ENCODE measurements at places on chromosomes 7 and 10. TPM values are rescaled to one million over a fixed set of nuclear protein-coding genes. Genes with fewer than 3 reads are reported as not detected.

DNA sequence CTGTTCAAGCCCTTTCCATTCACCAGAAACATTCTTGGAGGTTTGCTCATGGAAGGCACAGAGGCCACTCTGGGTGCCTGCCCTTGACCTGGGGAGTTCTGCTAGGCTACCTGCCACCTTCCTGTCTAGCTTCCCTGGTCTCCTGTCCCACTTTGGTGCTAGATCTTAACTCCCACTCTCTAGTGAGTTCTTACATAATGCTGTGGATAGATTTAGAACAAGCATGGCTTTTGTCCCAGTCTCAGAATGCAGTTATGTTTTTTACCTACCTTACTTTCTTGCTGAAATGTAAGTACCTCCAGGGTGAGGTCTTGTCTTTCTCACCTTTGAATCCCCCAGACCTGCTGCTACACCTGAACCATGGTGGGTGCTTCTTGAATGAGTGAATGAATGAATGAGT lies 1252.3 kb downstream of the TYW1 start:
- DNase-seq = no peak

The RBP3 gene
- total RNA-seq = not detected

The PNLIP gene
- total RNA-seq = not detected

DNA sequence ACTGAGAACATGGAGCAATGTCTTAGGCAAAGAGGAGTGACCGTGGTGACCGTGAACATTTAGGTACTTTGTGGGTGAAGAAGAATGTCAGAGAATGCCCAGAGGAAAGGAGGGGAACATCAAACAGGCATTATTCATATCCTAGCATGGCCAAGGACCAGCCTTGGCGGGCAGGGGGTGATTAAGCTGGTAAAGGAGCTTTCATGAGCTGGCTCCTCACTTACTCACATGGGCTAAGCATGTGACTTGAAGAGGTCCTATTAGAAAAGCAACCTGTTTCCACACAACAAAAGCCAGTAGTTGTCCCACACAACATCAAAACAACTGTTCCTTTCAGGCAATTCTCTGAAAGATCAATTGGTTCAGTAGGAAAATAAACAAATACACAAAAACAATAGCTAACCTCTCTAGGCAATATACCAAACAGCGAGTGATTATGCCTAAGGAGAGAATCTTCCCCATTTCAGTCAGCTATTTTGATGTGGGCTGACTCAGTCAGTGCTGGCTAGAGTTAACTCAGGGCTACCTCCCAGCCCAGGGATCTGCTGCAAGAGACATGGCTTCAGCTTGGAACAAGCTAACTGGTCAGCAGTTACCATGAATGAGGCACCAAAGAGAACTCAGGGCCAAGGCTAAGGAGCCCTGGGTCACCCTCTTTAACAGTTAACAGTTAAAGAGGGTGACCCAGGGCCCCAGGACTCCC lies 283.5 kb downstream of the ARHGAP12 start:
- no peak for DNase-seq

DNA sequence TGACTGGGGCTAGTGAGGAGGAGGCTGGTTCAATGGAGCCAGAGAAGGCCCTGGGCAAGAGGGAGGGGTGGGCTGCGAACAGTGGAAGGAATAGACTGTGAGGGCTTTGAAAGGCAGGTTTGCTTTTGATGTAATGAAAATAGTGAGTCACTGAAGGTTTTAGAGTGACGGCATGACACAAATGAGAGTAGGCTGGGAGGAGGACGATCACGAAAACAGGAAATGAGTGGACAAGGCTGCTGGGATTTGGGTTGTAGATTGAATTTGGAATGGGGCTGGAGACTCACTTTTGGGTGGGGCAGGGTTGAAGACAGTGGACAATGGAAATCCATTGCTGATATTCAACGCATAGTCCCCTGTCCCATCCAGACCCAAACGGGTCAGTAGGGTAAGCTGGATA lies 139.6 kb downstream of the CDH23 start:
- no peak for DNase-seq

The KEL gene
- total RNA-seq = not detected

DNA sequence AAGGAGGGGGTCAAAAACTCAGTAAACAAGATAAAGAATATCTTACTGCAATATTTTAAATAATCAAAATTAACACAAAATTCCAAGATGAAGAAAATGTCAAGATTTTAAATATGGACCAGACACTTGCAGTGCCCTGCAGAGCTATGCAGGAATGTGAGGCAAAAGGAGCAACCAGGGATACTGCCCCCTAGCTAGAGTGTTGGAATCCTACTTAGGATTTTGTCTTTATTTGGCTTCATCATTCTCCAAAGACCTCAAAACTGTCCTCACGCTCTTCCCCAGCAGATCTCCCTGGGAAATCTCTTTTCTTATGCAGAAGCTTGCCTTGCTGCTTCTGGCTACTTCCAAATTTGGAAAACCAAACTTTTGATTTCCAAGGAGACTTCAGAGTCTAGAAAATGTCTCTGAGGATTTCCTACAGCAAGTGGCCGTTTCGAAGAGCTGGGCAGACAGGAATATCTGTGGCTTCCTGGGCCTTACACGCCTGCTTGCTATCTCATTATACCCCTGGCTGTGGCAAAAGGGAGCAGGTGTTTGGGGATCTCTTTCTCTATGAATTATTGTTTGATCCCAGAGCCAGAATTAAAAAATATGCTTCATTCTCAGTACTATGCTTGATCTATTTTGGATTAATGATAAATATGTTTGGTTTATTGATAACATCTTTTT lies 232.2 kb upstream of the BMPER start:
- no peak for DNase-seq

- DNase-seq = no peak
Measured at GRCh38 chr7:138879356-138879755, 81.4 kb upstream of the ATP6V0A4 start.

DNA sequence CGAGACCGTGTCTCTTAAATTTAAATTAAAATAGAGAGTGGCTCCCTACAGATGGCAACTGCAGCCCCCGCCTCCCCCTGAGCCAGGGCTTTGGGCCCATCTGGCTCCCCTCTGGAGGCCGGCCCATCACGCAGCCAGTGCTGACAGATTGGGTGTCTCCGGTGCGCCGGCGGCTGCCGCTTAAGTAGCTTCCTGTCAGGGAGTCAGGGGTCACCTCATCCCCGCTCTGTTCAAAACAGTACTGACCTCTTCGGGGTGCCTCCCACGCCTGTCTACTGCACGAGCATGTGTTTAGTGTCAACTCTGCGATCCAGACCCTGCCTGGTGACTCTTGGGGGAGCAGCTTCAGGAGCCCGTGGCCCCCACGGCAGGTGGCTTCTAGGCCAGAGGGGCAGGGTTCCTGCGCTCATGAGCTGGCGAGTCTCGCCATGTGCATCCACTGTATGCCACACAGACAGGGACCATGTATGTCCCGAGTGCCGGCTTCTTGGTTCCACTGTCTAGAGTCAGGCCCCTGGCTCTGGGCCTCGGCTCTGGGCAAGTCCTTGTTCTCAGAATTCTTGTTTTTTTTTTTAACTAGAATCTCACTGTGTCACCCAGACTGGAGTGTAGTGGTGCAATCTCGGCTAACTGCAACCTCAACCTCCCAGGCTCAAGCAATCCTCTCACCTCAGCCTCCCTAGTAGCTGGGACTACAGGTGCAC lies 36.1 kb downstream of the KCTD7 start:
- no peak for DNase-seq

DNA sequence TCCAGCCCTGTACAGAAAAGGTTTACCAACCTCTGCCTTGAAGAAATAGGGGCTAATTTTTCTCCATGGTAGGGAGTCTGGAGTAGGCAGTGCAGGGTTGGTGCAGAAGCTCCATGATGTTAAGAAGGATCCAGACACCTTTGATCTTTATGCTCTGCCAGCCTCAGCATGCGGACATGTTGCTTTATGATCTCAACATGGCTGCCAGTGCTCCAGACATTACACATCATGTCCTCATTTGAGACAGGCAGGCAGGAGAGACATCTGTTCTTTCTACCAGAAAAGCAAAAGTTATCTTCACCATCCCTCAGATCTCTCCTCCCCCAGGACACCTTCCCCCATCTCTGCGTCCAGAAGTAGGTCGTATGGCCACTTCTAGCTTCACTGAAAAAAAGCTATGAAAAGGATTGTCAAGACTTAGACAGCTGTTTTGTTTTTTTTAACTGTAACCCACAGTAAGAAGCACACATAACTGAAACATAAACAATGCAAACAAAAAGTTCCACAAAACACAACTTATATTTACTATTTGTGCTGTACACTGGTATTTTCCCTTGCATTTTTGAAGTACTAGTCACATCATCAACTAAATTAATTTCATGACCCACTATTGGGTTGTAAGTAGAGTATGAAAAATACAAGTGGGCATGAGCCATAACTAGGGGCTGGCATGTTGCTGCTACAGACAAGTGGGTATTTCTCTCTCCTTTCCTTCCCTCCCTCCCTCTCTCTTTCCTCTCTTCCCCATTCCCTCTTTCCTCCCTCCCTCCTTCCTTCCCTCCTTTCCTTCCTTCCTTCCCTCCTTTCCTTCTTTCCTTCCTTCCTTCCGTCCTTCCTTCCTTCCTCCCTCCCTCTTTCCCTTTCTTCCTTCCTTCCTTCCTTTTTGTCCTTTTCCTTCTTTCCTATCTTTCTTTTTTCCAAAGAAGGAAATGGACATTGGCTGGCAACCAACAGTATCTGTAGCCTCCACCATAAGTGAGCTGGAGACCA lies 2.6 kb upstream of the RASSF4 start:
- no peak for DNase-seq

- no peak for DNase-seq
Measured at GRCh38 chr7:70676243-70676642, 455.7 kb upstream of the GALNT17 start.

The KAZALD1 gene
- 1.4 TPM for total RNA-seq

The GIMAP2 gene
- total RNA-seq = 44.0 TPM

The SPDYE9 gene
- total RNA-seq = not detected

The SPDYE1 gene
- total RNA-seq = not detected

GRCh38 chr7:48366096-48366495 lies 194.8 kb downstream of the ABCA13 start:
- no peak for DNase-seq
